Right ventricle myocardium inferior (tissue), 1 donor: ENCODE measurements at places on chromosomes 6 and 20. TPM values are rescaled to one million over a fixed set of nuclear protein-coding genes. Genes with fewer than 3 reads are reported as not detected.

DNA sequence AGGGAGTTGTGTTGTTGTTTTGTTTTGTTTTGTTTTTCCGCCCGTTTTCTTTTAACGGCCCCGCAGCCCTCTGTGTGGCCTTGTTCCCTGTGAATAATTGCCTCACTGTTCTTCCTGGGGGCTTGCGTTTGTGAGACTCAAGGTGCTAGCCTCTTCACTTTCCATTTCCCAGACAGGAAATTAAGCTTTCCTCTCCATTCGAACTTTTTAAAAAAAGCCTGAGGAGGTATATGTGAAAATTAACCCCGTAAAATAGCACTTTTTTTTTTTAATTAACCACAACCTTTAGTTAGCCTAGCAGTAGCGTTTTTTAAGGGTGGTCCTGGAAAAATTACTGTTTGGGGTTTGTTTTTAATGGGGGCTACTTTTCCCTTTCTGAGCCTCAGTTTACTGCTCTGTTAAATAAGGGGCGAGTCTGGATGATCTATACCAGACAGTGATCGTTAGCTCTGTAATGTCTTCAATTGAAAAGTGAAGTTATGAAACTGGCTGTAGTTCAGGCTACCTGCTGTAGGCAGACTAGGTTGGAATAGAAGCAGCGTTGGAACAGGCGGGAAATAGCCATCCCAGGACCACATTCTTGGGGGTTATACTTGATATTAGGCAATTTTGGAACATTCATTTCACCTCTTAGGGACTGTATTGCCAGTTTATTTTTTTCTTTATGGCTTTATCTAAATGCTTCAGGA, 1.7 kb downstream of the STX16 start:
- no peak for DNase-seq

Gene SIM1
- total RNA-seq = not detected

DNA sequence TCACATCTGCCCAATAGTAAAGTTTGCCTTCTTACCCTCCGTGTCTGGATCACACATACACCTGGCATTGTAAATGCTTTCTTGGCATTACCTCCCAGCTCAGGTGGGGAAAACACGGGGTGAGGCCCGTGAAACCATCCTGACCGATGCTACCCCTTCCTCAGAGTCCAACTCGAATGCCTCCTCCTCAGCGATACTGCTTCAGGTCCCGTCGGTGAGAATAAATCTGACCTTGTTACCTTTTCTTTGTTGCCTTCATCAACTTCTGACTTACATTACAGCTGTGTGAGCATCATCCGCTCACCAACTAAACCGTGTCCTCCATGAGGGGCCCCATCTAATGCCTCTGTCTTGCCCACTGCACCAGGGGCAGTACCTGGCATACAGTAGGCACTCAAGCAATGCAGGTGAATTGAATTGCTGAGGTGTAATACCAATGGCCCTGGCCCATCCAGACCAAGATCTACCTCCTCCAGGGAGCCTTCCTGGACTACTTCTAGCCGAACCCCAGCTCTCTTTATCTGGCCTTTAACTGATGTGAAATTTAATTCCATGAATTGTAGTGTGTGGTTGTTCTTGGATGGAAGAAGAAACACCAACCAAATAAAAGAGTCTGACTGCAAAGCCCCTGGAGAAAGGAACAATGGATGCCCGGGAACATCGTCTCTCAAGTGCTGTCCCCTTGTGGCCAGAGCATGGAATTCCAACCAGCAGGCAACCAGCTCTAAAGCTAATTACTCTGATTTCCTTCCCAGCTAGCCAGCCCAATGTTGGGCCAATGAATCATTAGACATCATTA, 141.5 kb downstream of the ANKRD60 start:
- DNase-seq = no peak

DNA sequence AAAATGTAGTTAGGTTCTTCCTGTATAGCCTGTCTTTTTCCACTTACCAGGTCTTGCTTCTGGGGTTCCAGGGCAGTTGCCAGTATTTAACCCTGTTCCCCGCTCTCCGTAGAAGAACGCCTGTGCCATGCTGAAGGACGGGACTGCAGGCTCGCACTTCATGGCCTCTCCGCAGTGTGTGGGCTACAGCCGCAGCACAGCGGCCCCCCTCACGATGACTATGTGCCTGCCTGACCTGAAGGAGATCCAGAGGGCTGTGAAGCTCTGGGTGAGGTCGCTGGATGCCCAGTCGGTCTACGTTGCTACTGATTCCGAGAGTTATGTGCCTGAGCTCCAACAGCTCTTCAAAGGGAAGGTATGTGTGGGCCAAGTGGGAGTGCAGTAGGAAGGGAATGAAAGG, 23.0 kb downstream of the POFUT1 start:
- no peak for DNase-seq

Gene FAM209B
- total RNA-seq = not detected

- no peak for DNase-seq
Measured at GRCh38 chr6:135236732-135237131, 55.6 kb downstream of the MYB start.

- DNase-seq = no peak
Measured at GRCh38 chr6:30572148-30572547, 906 bp downstream of the ABCF1 start.

DNA sequence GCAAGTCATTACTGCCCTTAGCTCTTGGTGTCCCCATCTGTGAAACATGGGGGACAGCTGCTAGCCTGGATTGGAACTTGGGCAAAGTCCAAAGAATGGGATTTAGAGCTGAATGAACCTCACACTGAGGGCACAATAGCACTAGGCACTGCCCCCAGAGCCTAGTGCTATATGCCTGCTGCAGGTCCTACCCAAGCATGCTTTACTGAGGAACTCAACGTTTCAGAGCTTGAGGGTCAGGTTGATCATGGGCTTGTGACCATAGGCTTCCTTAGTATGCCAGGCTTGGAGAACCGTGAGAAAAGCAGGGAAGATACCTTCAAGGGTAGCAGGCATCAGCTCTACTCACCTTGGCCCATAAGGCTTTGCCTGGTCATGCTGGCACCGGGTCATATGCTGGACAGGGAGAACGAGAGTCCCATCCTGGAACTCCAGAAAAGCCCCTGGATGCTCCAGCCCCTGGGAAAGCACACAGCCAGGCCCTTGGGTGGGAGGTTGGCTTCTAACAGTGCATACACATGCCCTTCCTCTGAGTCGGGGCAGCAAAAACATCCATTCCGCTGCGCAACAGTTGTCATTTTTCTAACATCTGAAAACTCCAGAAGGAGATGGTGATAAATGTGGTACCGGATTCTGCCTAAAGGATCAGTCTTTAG, 29.7 kb downstream of the EIF2S2 start:
- no peak for DNase-seq

DNA sequence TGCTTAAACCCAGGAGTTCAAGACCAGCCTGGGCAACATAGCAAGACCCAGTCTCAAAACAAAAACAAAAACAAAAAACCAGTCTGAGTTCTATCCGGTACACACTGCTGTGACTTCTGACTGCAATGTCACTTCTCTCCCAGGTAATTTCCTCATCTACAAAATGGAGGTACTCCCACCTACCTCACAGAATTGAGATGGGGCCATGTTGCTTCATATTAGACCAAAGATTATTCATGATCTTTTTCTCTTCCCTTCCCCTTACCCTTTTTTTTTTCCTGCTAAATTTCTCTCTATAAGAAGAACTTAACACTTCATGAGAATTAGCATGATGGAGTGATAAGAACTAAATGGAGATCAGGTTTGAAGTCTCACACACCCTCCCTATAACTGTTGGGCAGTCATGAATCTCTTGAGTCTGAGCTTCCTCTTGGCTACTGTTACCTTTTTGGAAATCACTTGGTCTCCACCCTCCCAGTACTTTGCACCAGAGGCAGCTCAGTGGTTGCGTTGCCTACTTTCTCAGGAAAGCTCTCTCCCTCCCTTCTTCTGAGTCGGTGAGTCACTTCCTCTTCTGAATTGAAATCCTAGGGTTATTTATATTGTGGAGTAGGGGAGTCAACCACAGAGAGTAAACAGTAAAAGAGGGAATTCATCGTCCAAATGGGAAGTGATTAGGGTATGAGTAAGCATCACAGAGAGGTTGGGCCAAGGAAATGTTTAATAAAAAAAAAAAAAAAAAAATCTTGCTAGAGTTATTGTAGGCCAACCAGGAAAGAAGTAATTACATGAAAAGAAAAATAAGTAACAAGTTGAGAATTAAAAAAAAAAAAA, 59.9 kb upstream of the MAP7 start:
- no peak for DNase-seq

GRCh38 chr6:106360410-106360988, at the start of gene CRYBG1:
Gene CRYBG1 (plus strand): TSS chr6:106360717. CDS start chr6:106360909, 192 bp downstream.
- peak; percentile 75 for DNase-seq

DNA sequence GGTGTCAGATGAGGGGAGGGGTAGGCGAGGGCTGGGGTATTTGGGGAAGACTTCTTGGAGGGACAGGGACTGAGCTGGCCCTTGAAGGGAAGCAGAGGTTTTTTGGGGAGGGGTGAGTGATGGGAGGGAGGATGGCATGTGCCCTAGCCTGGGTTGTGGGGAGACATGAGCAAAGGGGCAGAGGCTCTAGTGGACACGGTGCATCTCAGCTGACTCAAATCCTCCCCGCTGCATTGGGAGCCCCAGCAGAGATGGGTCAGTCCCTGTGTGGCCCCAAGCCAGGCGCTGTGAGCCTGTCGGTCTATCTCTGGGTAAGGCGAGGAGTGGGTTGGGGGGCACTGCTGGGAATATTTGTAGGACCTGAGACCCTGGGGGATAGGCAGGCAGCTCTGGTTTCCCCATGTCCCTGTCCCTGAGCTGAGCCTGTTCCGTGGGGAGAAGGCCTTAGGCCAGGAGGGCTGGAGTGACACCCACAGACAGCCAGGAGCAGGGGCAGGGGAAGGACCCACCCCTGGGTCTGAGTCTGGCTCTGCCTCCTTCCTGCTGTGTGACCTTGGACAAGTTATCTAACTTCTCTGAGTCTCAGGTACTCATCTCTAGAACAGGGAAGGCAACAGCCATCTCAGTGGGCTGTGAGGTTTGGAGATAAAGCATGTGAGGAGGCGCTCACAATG, 36.0 kb downstream of the SPDEF start:
- no peak for DNase-seq

GRCh38 chr6:85672050-85672449, 29.4 kb upstream of the SYNCRIP start:
- DNase-seq = no peak

DNA sequence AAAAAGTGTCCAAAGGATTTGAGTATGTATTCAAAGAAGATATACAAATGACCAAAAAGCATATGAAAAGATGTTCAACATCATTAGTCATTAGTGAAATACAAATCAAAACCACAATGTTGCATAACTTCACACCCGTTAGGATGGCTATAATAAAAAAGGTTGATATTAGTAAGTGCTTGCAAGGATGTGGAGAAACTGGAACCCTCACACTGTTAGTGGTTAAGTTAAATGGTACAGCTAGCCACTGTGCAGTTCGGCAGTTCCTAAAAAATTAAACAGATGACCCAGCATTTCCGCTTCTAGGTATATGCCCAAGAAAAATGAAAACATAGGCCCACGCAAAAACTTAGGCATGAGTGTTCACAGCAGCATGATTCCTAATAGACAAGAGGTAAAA, 38.6 kb downstream of the IBTK start:
- no peak for DNase-seq

GRCh38 chr6:150184850-150185731, 42.2 kb downstream of the PPP1R14C start:
- no peak for DNase-seq

DNA sequence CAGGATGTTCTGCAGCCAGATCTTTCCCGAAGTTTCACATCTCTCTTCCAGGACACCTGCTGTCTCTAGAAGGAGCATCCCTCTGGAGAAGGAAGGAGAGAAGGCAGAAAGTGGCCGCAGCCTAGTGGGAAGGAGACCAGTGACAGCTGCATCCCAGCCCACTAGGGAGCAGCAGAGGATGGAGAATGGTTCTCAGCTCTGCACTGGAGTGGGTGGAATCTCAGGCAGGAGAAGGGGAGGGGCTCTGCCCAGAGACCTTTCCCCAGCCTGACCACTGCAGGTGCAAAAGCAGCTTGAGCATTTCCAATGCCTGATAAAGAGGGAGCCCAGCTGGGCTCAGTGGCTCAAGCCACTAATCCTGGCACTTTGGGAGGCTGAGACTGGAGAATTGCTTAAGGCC, 32.3 kb downstream of the NCR2 start:
- DNase-seq = no peak

DNA sequence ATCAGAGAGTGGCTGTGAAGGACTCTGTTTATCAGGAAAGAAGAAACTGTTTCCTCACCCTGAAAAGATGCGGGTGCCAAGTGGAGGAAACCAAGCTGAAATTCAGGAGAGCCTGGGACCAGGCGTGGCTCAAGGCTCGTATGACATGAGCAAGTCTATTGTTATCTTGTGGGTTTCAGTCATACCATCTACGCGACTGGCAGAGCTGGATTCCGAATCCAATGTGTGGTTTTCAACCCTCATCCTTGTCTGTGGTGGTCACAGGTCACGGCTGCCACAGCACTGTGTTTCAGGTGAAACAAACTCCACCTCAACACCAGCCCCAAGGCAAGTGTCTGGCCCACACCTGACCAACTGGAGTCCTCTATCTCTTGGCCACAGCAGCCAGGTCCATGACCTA, 9.1 kb downstream of the MC3R start:
- DNase-seq = no peak

GRCh38 chr6:41798901-41799558, 11.5 kb downstream of the TOMM6 start:
- peak; percentile 46 for DNase-seq

- DNase-seq = no peak
Measured at GRCh38 chr6:149235130-149235561, 82.4 kb upstream of the TAB2 start.

DNA sequence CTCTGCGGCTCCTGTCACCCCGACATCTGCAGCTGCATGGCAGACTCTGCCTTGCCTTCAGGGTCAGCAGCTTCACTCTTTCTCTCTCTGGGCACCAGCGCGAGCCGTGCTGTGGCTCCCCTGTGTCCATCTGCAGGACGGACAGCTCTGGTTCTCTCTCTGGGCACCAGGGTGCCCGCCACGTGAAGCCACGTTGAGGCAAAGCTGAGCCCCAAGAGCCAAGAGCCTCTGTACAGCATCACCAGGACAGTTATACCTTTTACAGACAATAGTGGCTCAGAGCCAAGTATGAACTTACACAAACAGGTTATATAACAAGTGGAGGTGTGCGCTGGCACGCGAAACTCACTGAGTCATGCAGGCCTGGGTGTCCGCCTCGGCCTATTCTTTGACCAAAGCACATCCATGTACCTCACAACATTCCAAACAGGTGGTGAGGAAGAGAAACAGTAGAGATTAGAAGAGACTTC, 50.8 kb downstream of the FAM50B start:
- no peak for DNase-seq

DNA sequence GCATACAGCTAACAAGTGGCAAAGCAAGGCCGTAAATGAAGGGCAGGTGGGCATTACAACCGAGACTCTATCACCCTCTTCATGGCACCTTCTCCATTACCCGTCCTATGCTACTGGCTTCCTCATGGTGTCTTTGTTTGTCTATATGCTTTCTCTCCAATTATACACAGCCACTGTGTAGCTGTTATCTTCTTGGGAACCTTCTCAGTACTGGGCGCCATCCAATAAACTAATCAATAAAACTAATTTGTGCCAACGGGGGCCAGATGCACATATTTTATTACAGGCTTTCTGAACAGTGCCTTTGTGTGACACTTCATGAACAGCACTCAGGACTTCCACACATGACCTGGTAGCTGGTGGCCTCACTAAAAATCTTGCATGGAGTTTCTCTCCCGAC, 149.8 kb upstream of the PCSK2 start:
- no peak for DNase-seq
